ENCODE measurements at places on chromosomes 5 and 9.

- no peak for DNase-seq
Measured at GRCh38 chr9:78830301-78830700, 533.4 kb downstream of the PSAT1 start.

DNA sequence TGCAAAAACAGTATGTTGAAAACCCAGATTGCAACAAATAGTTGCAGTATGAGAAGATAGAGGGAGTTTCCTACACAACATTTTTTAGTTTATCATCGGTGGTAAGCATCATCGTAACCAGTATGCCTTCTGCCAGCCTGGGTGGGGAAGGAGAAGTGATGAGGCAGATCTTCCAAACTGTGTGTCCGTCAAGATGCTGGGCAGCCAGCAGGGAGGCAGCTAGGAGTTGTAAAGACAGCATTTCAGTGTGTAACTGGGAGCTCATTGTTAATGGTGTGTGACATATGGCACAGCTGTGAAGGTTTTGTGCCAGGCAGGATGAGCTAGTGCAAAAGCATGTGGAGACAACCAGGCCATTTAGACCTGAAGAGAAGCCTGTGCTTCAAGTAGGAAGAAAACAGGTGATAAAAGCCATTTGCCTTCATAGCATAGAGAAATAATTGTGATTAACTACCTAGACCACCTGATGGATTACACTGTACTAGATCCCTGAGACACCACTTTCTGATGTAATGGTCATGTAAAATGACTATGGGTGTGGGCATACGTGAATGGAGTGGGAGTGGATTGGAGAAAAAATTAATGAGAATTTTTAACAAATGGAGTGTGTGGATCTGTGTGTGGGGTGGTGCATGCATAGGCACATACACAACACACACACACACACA is 347.0 kb upstream of the ADAMTSL1 start:
- DNase-seq, result no peak

DNA sequence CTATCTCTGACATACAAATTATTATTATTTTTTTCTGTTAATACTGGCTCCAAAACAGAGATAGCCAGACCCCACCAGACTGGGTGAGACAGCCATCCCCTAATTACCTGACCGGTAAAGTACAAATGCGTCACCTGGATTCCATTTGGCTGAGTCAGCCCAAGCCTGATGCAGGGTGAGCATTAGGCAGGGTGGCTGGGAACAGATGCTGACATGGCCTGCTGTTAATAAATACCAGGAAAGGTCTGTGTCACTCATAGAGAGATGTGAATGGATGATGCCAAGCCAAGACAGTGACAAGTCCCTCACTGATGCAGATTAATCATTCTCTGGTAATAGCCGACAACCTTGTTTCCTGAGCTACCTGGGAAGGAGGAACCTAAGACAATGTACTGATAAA is 183.5 kb downstream of the TRIM32 start:
- no peak for DNase-seq

- DNase-seq, result no peak
Measured at GRCh38 chr5:157335534-157336422, 69.9 kb downstream of the CYFIP2 start.

GRCh38 chr9:135442075-135442474 is 37.5 kb upstream of the PPP1R26 start:
- DNase-seq, result no peak

DNA sequence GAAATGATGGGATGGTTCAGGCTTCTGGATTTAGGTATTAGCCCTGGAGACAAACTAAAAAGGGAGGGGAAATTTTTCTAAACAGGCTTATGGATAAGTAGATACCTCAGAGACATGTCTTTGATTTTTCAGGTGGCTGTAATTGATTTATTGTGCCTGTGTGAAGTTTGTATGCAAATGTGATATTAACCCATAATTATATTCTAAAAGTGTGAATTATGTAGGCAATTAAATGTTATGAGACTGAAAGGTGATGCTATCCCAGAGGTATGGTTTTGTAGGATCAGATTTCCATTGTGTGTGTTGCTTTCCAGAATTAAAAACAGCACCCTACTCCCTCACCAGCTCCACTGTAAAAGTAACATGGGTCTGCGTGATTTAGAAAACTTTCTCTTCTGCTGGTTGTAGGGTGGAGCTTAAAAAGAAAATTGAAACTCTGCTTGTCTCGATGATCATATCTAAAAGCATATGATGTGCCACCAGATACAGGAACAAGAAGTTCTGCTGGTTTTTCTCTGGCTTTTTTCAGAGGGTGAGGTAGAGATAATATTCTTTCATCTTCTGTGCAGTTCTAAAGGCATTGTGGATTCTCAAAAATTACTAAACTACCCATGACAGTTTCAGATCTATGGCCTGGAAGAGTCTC is 71.8 kb upstream of the TAF11L2 start:
- no peak for DNase-seq

GRCh38 chr9:73434826-73435225 is 283.2 kb downstream of the ANXA1 start:
- DNase-seq, result no peak

GRCh38 chr9:126721564-126721981 is 83.3 kb upstream of the ZBTB43 start:
- peak; percentile 52 for DNase-seq

DNA sequence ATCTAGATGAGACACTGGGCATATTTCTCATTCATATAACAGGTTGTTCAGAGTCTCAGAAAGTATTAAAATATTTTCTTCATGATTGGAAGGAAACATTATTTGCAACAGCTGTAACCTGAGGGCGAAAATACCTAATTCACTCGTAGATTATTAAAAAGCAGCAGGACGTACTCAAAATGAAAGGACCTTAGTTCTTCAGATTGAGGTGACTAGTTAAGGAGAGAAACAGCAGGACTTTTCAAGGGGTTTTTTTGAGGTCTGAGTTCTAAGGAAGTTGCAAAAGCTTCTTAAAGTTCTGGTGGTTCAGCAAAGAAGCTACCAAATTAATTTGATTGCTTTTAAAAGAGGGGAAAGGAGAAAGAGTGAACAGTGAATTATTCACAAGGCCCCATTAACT is 174.9 kb downstream of the TMEM161B start:
- no peak for DNase-seq

DNA sequence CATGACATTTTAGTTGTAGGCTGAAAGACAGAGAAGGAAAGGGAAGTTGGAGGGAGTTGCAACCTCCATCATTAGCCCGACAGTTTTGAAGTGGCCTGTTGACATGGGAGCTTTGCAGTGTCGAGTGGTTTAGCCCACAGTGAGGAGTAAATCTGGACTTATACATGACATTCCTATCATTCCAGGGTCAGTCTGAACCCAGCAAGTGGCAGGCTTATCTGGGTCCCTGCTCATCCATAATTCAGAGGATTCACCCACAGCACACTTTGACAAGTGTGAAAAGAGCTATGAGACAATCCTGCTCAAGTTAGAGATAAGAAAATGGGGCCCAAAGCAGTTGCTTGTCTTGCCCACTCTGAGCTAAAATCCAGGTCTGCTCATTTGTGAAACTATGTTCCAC is 8.4 kb upstream of the TNC start:
- no peak for DNase-seq

DNA sequence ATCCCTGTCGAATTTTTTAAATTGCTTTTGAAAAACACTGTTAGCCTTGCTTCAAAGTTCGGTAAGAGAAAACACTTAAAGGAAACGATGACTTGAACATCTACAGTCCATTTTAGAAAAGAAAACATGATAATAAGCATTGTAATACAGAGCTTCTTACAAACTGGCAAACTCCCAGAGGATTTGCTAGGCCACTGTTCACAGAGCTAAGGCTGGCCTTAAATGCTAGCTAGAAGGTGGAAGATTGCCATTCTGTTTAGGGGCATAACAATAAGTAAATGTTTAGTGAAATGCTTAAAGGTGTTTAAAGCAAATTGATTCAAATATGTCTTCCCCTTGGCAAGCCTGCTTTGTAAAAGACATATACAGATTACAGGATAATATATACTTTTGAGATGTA is 169.6 kb downstream of the TLE4 start:
- no peak for DNase-seq

DNA sequence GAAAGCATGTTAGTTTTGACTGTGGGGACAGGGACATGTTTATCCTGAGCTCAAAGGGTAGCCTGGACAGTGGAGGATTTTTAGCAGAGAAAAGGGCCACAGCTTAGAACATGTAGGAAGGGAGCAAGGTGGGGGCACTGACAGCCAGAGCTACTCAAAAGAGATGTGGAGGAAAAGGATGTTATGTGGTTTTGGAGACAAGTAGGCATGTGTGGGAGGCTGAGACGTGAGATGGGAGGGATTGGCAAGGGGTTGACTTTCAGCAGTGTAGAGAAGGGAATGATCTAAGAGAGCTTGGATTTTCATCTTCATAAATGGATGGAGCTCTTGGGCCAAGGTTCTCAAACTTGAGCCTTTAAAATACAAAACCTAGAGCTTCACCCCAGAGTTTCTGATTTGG is 24.0 kb downstream of the SYK start:
- no peak for DNase-seq

GRCh38 chr9:129868872-129869486 is 33.7 kb downstream of the USP20 start:
- DNase-seq, result peak; percentile 88

DNA sequence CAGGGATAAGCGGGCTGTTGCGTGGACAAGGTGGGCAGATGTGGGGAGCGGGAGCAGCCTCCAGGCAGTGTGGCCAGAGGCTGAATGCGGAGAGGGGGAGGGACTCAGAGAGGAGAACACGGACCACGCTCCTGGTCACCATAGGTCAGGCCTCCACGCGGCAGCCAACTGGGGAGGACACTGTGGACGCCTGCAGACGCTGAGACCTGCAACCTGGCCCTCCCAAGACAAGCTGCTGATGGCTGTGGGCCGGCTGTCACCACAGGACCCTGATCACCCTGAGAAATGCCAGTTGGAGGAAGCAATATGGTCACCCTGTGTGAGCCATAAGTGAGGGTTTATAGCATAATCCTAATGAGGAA is 16.8 kb downstream of the LPCAT1 start:
- no peak for DNase-seq

GRCh38 chr5:135921388-135921787 is 25.7 kb upstream of the IL9 start:
- no peak for DNase-seq

GRCh38 chr9:137405677-137406081 is 17.3 kb downstream of the EXD3 start:
- DNase-seq, result no peak
